Stimulated activated CD8-positive, alpha-beta memory T cell treated with anti-CD3 and anti-CD28 coated beads, Interleukin-15, amount 100 ng/mL, for 1 hour (primary cell): ENCODE measurements at places on chromosomes 5 and 9.

- DNase-seq: no peak
These were observed 199.6 kb downstream of the CRB2 start for GRCh38 chr9:123555646-123556045.

GRCh38 chr9:134537951-134538641 is 103.5 kb upstream of the COL5A1 start:
- no peak for DNase-seq

GRCh38 chr9:35771534-35771933 is 17.5 kb upstream of the MSMP start:
- DNase-seq: no peak

DNA sequence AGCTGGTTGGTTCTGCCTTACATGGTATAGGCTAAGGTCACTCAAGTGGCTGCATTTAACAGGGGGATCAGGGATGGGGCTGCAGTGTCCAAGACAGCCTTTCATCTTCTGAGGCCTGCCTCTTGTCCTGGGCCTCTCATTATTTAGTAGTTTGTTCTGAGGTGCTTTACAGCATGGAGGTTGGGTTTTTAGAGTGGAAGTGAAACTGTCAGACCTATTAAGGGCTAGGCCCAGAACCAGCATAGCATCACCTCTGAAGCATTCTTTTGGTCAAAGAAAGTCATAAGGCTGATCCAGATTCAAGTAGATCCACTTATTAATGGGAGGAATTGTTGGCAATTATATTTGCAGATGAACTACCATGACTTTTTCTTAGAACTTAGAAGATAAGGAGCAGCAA is 146.0 kb upstream of the NMUR2 start:
- DNase-seq: no peak

DNA sequence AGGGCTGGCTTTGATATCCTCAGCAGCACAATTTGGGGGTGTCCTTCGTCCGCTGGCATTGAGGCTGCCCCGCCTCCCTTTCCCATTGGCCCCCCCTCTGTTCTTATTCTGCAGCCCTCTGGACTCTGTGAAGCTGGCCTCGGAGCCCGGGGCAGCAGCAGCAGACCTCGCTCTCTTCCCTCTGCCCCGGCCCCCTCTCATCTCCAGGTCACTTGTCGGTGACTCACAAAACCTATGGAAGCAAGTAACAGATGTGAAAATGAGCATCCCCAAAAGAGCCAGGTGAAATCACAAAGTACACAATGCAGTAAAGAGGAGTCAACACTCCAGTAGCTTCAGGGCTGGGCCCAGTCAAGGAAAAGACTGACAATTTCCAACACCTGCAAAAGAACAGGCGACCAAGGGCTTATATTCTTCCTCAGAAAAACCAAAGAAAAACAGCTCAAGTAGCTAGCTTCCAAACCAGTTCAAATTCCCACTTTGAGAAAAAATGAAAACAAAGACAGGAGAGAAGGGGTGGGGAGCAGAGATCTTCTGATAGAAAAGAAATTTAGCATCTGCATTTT is 97.5 kb downstream of the ZNF608 start:
- DNase-seq: no peak

GRCh38 chr9:98037357-98037756 is 19.2 kb upstream of the NANS start:
- DNase-seq: no peak

DNA sequence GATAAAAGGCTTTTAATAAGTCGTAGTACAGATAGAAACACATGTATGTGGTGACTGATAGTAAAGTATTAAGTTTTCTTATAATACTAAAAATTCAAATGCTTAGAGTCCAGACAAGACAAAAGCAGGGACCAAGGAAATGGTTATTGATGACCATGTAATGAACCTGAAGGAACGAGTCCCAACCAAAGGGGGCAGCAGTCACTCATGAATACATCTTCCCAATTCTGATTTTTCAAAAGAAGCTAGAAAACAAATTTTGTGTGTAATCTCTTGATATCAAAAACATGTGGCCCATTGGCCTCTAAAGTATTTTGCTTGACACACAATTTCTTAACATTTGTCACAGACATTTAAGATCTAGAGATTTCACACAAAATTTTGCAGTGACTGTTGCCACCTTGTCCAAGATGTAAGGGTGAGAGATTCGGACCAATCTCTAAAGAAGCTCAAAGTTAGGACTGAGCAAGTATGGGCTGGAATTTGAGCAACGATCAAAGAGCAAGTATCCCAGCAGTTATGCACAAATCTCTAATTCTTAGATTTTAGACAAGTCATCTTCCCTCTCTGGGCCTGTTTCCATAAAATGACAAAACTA is 66.8 kb downstream of the ARL15 start:
- no peak for DNase-seq

DNA sequence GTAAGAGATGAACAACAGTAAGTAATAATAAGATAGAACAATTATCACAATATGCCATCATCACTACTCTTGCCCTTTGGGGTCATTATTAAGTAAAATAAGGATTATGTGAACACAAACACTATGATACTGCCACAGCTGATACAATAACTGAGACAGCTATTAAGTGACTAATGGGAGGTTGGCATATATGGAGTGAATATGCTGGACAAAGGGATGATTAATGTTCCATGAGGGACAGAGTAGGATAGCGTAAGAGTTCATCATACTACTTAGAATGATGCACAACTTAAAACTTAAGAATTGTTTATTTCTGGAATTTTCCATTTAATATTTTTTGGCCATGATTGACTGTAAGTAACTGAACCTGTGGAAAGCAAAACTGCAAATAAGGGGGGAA is 16.6 kb downstream of the POU5F2 start:
- DNase-seq: no peak

GRCh38 chr9:125580701-125581286 is 126.2 kb downstream of the MAPKAP1 start:
- no peak for DNase-seq

GRCh38 chr5:32496104-32496503 is 51.6 kb upstream of the ZFR start:
- no peak for DNase-seq
